ENCODE measurements at places on chromosomes 7 and 10.
A peak's percentile ranks its signal among the peaks of the same experiment; 100 is the strongest.

DNA sequence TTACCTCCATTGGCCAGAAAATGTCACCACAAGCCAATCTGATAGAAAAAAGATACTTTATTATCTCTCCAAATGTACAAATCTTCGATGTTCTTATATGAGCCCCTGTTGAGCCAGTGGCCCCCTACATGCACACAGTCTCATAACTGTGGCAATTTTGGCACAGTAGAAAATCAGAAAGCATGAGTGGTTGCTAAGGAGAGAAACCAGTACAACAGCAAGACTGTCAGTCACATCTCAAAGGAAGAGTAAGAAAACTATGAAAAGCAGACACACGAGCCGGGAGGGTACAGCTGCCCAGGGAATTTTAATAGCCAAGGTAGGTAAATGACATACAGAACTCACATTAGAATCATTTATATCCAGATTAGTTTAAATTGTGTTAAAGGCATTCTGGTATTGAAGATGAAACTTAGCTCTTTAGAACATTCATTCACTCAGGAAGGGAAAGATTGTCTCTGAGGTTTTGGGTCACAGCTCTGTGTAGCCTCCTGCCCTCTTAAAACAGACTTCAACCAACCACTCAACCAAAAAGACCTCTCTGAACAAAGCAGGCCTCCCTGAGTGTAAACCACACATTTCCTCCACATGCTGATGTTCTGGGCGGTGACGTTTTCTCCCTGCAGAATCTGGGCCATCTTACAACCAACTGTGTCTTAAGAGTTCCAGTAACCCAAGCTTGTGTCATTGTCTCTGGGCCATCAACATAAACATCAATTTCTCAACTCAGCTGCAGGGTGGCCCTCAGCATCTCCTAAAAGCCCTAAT lies 80.8 kb upstream of the ADAM12 start:
- peak; percentile 49 for DNase-seq

DNA sequence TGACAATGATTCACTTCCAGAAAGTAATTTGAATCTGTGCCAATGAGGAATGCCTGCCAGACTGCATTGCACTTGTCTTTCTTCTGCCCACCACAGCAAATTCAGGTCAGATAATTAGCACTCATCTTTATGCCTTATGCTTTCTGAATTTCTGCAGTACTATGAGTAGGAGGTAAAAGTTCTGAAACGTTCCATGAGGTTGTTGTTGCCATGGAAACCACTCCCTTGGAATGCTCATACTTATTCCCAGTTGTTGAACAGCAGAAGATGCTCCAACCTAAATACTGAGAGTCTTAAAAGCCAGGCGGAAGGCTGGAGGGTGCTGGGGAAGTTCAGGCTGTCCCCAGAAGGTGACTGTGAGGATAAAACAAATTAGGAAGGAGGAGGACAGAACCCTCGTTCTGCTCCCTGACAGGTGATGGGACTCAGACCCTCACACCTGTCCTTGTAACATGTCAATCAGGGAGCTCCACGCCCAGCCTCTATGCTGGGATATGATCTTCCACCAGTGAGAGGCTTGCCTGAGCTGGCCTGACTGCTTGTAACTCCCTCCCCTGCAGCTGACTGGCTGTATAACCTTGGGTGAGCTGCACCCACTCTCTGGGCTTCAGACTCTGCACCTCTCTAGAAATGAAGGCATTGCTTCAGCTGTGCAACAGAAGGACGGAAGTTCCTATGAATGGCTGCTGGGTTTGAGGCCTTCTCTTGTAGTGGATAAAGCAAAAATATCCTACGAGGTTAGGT lies 554.3 kb upstream of the MGMT start:
- DNase-seq: no peak

DNA sequence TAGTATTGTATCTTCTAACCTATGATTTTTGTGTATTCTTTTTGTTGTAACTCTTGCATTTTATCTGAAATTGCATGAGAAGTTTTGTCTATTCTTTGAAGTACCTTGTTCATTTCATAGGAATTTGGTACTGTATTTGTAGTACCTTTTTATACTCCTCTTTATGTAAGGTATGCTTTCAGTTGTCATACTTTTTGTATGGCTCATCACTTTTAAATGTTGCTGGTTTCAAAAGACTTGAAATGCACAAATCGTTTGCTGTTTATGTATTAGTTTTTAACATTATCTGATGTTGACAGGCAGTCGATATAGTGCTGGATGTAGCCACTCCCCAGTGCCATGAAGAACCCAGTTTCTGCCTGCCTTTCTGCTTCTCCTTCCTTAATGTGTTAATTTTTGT lies 158.1 kb downstream of the SDK1 start:
- DNase-seq: no peak

GRCh38 chr10:5092848-5093790 lies 1.1 kb upstream of the AKR1C3 start:
- DNase-seq: no peak

DNA sequence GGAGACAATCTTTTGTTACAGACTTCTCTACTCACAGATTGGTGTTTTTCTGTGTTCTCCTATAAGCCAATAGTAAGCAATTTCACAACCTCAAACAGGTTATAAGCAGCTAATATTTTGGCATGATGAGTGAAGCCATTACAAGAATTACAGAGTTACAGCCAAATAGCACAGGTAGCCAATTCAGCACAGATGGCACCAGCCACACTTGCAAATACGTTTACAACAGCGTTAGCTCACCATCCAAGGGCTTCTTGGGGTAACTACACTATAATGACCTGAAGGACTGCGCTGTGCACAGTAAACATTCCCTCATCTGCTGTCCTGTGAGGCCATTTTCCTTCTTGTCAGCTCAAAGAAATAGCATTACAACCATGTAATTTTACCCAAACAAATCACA lies 428.6 kb downstream of the TCERG1L start:
- DNase-seq: no peak

DNA sequence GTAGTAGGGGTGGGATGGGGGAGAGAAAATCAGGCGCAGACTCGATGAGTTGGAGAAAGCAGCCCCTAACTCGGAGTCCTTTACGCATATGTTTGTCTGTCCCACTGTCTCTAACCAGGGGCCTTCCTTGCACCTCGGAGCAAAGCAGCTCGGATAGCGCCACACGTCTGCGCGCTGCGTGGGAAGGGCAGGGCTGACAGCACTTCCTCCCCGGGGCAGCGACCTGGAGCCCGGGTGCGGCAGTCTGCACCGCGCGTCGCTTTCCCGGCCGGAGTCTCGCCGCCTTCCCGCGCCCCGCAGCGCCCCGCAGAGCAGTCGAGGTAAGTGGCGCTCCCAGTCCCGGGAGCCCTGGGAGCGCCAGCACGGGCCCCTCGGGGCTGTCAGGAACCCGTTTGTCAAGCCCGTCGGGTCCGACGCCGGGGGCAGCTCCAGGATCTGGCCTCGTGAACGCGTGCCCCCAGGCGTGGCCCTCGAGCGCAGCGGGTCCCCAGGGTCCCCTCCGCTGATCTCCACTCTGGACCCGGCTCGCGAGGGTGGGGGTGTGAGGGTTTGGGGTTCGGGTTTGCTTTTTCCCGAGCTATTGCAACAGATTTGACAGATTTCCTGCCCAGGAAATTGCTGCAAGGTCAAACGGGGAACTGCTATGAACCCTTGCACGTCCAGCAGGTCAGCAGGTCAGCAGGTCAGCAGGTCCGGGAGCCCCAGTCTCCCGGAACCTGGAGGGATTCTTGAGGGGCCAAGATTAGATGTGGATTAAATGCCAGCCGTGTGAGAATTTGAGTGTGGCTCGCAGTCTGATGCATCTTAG lies 597 bp downstream of the APBB1IP start:
- no peak for DNase-seq

DNA sequence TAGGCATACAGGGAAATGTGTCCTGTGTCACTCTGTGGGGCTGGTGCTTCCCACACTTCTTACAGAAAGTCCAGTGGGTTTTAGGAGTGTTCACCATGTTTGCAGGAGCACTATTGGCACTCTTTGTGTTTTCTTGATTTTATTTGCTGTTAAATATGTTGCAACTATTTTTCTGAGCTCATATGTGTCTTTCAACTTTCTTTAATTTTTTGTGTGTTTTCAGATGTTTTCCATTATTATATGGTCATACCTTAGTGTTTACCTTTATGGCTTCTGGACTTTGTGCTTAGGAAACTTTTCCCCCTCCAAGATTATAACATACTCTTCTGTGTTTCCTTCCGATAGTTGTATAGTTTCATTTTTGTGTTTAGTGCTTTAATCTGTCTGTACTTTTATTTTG lies 20.8 kb upstream of the NUDCD3 start:
- DNase-seq: no peak

GRCh38 chr10:65291286-65291685 lies 1634.5 kb upstream of the LRRTM3 start:
- DNase-seq: peak; percentile 50

DNA sequence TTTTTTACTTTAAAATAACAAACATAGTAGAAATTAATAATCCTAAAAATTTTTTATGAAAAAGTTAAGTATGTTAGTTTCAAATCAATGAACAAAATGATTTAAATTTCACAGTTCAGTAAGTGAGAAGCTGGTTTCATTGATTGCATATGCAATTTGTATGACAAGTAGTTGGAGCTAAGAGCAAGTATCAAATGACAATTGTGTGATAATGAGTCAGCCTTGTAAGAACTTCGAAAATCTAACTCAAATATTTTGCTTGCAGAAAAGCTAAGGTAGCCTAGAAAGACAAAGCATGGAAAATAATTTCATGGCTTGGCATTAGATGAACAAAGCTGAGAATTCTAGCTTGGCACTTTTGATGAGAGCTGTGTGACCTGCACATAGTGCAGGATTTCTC lies 111.5 kb downstream of the HDAC9 start:
- peak; percentile 7 for DNase-seq

- no peak for DNase-seq
Observed at GRCh38 chr10:126910196-126910595, 5.0 kb downstream of the DOCK1 start.

DNA sequence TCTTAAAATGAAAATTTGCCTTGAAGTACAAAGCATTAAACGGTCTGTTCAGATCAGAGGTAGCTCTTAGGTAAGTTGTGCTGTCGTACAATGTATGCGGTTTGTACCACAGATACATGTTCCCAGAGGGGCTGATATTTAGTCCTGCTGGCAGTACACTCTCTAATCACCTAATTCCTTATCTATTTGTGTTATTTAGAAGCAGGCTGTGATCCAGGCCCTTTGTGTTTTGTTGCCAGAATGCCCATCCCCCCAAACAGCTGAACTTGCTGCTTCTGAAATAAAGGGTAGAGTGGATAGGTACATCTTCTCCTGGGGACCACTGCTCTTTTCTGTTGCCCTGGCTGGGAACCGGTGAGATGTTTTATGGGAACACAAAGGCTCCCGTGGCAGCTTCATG lies 84.5 kb downstream of the SND1 start:
- DNase-seq: no peak

DNA sequence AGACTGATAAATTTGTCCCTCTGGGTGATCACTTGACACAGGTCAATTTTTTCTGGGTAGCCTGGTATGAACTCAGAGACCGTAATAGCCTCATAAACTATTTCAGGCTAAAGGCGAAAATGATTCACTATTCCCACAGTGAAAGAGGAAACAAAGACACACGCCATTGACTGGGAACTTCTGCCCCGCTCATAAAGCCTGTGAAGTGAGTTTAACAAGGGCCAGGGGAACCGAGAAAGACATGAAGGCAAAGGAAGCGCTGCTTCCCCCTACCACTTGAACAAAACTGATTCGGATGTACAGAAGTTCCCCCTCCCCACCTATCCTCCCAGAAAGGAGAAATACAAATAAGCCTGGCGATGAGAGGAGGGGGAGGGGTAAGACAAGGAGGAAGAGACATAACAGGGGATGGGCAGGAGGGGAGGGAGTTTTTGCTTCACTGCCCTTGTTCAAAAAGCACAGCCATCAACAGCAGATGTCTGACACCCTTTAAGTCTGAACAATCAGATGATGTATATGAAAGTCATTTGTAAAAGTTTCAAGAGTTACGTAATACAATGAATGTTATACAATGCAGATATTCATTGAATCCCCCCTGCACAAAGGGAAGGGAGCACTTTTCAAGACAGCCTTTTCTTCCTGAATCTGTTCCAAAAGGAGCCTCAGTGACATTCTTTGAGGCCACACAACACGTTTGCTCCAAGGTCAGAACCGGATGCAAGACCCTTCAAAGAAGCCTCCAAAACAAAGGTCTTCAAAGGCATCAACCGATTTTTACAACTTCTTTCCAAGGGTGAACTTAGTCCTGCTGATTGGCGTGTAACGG lies 734 bp downstream of the ABCB4 start:
- DNase-seq: peak; percentile 3

GRCh38 chr7:130875265-130875741 lies 141.3 kb upstream of the KLF14 start:
- DNase-seq: peak; percentile 55

GRCh38 chr7:73823873-73824592 lies 6.8 kb upstream of the CLDN4 start:
- DNase-seq: no peak

GRCh38 chr7:42456756-42457276 lies 219.8 kb upstream of the GLI3 start:
- DNase-seq: peak; percentile 21

Data from fibroblast of villous mesenchyme (primary cell).